Activated CD8-positive, alpha-beta T cell treated with anti-CD3 and anti-CD28 coated beads, Interleukin-2, amount 10 ng/mL, durations not matched to agents 7 days and 5 days (primary cell): ENCODE measurements at places on chromosomes 7 and 10. TPM values are rescaled to one million over a fixed set of nuclear protein-coding genes. Genes with fewer than 3 reads are reported as not detected.
A peak's percentile ranks its signal among the peaks of the same experiment; 100 is the strongest.

GRCh38 chr10:131751827-131752775 is 148.7 kb upstream of the PPP2R2D start:
- H3K4me1 ChIP-seq: no peaks in the 10 kb centered on the region
- no peak overlapping the region for H3K4me3 ChIP-seq
- H3K36me3 ChIP-seq: no peaks in the 10 kb centered on the region
- DNase-seq: no peak

DNA sequence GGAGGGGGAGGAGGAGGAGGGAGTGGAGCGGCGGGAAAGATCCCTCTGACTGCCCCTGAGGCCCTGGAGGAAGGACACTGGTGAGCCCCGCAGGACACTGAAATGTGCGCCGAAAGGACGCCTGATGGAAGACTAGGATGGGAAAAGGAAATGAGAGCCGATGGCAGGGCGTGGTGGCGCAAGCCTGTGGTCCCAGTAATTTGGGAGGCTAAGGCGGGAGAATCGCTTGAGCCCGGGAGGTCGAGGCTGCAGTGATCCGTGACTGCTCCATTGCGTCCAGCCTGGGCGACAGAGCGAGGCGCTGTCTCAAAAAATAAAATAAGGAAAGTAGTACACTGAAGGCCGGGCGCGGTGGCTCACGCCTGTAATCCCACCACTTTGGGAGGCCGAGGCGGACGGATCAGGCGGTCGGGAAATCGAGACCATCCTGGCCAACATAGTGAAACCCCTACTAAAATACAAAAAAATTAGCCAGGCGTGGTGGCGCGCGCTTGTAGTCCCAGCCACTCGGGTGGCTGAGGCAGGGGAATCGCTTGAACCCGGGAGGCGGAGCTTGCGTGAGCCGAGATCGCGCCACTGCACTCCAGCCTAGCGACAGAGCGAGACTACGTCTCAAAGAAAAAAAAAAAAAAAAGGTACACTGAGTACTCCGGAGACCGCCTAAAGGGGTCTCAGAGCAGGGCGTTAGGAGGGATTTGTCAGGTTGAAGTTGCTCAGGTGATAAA is 561 bp upstream of the HNRNPF start:
- peak overlapping the region; percentile 85 for H3K4me3 ChIP-seq
- H3K4me1 ChIP-seq: peaks cover 18% of the 10 kb centered on the region
- H3K27me3 ChIP-seq: no peaks in the 10 kb centered on the region
- peak overlapping the region; percentile 98 for H3K27ac ChIP-seq
- H3K36me3 ChIP-seq: peaks cover 37% of the 10 kb centered on the region

GRCh38 chr10:61814160-61814559 is 87.3 kb upstream of the ARID5B start:
- no peaks in the 10 kb centered on the region for H3K36me3 ChIP-seq
- H3K27me3 ChIP-seq: no peaks in the 10 kb centered on the region
- no peak for DNase-seq
- H3K4me1 ChIP-seq: peaks cover 11% of the 10 kb centered on the region

- H3K4me3 ChIP-seq: peak overlapping the region; percentile 89
- H3K27ac ChIP-seq: no peak overlapping the region
- H3K27me3 ChIP-seq: peaks cover 6% of the 10 kb centered on the region
- no peak for DNase-seq
These were observed 35.8 kb upstream of the GRID1 start for GRCh38 chr10:86402283-86402941.

- H3K36me3 ChIP-seq: peaks cover 7% of the 10 kb centered on the region
- no peak overlapping the region for H3K27ac ChIP-seq
- no peak for DNase-seq
- H3K27me3 ChIP-seq: peaks cover 25% of the 10 kb centered on the region
- H3K4me1 ChIP-seq: peaks cover 4% of the 10 kb centered on the region
These were observed 358.3 kb upstream of the PRKCQ start for GRCh38 chr10:6938384-6938783.

GRCh38 chr7:125606671-125607070 is 677.0 kb upstream of the POT1 start:
- DNase-seq: no peak
- no peaks in the 10 kb centered on the region for H3K27me3 ChIP-seq
- no peak overlapping the region for H3K27ac ChIP-seq
- no peaks in the 10 kb centered on the region for H3K4me1 ChIP-seq
- no peaks in the 10 kb centered on the region for H3K36me3 ChIP-seq

The BTBD16 gene
- total RNA-seq: not detected

GRCh38 chr7:96061009-96061408 is 260.9 kb downstream of the SLC25A13 start:
- H3K27ac ChIP-seq: no peak overlapping the region
- DNase-seq: no peak
- H3K36me3 ChIP-seq: no peaks in the 10 kb centered on the region
- peaks cover 12% of the 10 kb centered on the region for H3K27me3 ChIP-seq
- no peak overlapping the region for H3K4me3 ChIP-seq

The HECW1 gene
- total RNA-seq: not detected

The ANKRD30A gene
- total RNA-seq: not detected
